ENCODE measurements at places on chromosomes 1 and 21.

DNA sequence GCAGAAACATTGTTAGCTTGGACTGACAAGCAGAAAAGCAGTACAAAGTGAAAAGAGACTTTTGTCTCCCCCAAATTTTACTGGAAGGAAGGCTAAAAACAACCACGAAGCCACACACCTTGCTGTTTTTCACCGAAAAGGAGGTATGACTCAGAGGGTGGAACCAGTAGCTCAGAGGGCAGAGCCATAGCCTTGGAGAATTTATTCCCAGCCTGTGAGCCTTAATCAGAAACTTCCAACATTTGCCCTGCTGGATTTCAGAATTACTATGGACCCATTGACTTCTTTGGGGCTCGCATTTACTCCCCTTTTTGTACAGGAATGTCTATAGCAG lies 32.0 kb downstream of the RPS6KC1 start:
- DNase-seq = no peak

DNA sequence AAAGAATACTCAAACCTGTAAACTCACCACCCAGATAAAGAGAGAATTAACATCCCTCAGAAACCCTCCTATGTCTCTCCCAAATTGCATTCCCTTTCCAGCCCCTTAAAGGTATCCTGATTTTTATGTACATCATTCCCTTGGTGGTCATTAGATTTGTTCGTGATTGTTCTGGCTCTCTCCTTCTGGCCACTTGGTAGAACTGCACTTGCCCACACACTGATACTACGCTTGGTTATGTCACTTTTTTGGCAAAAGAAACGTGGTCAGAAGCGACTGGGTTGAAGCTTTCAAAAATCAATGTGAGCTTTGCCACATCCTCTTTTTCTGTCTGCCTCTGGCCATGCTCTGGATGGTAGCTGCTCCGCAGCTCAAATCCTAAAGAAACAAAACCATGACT lies 76.3 kb downstream of the KRTAP19-8 start:
- DNase-seq = no peak

DNA sequence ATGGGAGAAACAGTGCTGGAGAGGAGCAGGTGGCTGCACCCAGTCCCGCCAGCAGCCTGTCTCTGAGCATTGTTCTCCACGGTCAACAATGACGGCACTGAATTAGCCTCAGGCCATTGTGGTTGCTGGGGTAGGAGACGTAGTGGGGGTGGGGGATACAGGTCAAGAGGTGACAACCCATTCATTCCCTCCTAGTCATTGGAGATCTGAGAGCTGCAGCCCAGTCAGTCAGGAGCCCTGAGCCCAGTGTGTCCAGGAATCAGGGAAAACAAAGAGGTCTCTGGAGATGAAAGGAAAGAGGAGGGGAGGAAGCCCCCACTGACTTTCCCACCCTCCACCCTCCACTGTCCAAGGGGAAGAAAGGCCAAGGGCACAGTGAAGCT lies 15.3 kb downstream of the SMIM12 start:
- no peak for DNase-seq

DNA sequence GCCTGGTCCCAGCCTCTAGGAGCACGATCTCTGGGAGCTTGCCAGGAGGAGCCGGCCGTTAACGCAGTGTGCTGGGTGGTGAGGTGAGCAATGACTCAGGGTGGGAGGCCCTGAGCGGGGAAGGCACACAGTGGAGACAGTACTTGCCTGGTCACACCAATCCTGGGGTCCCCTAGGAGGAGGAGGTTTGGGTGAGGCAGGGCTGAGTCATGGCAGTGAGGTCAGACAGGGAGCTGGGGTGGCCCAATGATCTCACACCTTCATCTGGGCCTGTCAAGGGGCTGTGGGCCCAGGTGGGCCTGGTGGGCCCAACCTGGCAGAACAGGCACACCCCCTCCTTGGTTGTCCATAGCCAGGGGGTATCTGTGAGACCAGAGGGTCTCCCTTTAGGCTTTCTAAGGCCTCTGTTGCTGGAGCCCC lies 8.6 kb upstream of the EDN2 start:
- DNase-seq = no peak

DNA sequence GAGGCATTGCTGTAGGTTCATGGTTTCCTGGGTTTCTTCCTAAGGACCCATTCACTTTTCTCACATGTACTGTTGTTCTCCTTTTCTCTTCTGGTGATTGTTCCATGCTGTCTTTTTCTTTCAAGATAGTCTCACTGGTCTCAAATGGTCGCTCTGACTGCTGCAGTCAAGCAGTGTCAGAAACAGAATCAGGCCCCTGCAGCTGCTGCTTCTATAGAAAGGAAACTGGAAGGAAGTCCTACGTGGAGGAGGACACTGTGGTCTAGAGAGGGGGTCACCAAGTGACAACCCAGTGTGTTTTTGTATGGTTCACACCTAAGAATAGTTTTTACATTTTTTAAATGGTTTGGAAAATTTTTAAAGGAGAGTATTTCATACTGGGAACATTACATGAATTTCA lies 2.4 kb downstream of the NECAP2 start:
- DNase-seq = no peak

DNA sequence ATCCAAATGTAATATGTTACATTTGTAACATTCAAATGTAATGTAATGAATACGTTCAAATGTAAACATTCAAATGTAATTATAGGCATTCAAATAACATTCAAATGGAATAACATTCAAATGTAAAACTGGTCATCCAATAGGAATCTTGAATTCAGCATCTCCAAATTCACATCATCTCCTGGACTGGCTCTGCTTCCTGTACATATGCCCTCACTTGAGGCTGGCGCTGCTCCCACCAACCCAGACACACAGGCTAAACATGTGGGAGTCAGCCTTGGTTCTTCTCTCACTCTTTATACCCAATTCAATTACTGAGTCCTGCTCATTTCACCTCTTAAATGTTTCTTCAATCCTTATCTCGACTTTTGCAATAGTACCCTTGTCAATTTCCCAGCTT lies 6.9 kb downstream of the EBNA1BP2 start:
- no peak for DNase-seq

GRCh38 chr21:27393726-27394125 lies 426.8 kb upstream of the ADAMTS5 start:
- no peak for DNase-seq

DNA sequence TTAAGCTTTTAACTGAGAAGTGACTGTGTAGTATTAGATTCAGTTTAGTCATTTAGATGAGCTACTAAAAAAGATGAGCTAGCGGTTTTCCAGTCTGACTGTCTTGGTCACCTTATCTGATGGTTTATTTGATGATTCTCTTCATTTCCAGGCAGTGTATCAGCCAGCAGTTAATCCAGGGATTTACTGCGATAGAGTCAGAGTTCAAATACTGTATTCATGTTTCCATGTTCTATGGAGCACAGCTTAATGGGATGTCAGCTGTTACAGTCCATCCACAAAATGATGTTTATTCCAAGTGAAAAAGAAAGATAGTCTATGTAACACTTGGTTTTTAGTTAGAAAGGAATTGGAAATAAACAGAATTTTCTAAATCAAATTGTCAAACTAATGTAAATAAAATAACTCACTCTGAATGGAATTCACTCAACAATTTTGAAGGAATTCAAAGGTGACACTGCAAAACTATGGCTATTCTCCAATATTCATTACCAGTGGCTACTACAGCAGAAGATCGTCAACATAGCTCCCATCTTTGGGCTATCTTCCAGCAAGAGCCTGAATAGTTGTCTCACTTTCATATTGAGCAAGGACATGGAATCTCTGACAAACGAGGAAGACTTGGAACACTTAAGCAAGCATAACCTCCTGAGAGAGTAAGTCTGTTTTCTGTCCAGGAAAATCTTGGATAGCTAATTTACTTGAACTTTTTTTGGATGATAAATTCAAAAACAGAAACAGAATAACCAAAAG lies 54.6 kb upstream of the DPT start:
- no peak for DNase-seq

- DNase-seq = no peak
These were observed 180.7 kb upstream of the SGIP1 start for GRCh38 chr1:66353257-66353656.

- DNase-seq = no peak
These were observed 58.9 kb downstream of the TGFBR3 start for GRCh38 chr1:91827087-91827458.

- no peak for DNase-seq
These were observed 75.6 kb upstream of the SLC2A1 start for GRCh38 chr1:43034195-43034658.

All from CD4-positive, alpha-beta T cell treated with Interleukin-6 for 4 hours (primary cell).